Ovary (tissue), 10 donors: ENCODE measurements at places on chromosomes 1 and 21.

DNA sequence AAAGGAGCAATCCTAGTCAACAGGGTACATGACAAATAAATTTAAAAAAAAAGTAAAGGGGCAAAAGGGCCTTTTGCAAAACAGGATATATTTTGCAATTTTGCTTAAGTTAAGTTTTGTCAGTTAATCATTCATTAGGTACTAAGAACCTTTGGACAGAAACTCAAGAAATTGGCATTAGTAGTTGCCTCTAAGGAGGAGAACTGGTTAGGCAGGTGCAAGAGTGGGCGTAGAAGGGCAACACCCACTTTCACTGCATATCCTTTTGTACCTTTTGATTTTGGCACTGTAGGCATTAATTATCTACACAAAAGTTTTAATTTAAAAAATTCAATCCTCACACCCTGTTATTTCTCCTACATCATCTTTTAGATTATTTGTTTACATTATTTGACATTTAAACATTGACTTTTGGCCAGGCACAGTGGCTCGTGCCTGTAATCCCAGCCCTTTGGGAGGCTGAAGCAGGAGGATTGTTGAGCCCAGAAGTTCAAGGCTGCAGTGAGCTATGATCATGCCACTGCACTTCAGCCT is 4.3 kb downstream of the DDAH1 start:
- peaks cover 3% of the 10 kb centered on the region for H3K4me1 ChIP-seq
- no peak overlapping the region for H3K27ac ChIP-seq
- DNase-seq, result no peak
- no peaks in the 10 kb centered on the region for H3K27me3 ChIP-seq
- H3K36me3 ChIP-seq, result no peaks in the 10 kb centered on the region

- no peaks in the 10 kb centered on the region for H3K36me3 ChIP-seq
- H3K27me3 ChIP-seq, result no peaks in the 10 kb centered on the region
- H3K4me1 ChIP-seq, result peaks cover 5% of the 10 kb centered on the region
These were observed 4.0 kb downstream of the ARHGEF19 start for GRCh38 chr1:16208270-16208987.

- H3K36me3 ChIP-seq, result no peaks in the 10 kb centered on the region
- H3K27ac ChIP-seq, result no peak overlapping the region
- H3K4me1 ChIP-seq, result no peaks in the 10 kb centered on the region
- no peaks in the 10 kb centered on the region for H3K27me3 ChIP-seq
These were observed 61.1 kb downstream of the HNRNPR start for GRCh38 chr1:23282957-23283356.

GRCh38 chr1:55896210-55896609 is 681.0 kb upstream of the USP24 start:
- H3K4me1 ChIP-seq, result no peaks in the 10 kb centered on the region
- no peaks in the 10 kb centered on the region for H3K36me3 ChIP-seq
- H3K27ac ChIP-seq, result no peak overlapping the region
- no peak for DNase-seq

DNA sequence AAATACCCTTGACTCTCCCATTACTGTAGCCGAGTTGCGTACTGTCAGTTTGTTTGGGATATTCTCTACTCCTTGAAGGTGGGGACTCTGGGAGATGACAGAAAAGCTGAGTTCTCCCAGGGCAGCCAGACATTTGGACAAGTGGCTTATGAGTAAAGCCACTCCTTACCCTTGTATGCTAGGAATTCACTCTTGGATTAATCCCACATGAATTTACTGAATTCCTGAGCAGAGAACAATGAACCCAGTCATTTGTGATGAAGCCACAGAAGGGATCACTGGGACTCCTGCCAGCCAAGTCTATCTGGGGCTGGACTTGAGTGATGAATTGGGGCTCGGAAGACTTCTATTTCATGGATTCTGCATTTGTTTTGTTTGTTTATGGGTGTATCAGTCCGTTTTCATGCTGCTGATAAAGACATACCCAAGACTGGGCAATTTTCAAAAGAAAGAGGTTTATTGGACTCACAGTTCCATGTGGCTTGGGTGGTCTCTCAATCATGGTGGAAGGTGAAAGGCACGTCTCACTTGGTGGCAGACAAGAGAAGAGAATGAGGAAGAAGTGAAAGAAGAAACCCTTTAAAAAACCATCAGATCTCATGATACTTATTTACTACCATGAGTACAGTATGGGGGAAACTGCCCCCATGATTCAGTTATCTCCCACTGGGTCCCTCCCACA is 25.1 kb downstream of the C1orf116 start:
- DNase-seq, result no peak
- no peaks in the 10 kb centered on the region for H3K27me3 ChIP-seq
- no peaks in the 10 kb centered on the region for H3K4me1 ChIP-seq
- no peak overlapping the region for H3K4me3 ChIP-seq
- H3K36me3 ChIP-seq, result no peaks in the 10 kb centered on the region

GRCh38 chr1:79204779-79205479 is 198.4 kb upstream of the ADGRL4 start:
- no peaks in the 10 kb centered on the region for H3K27me3 ChIP-seq
- no peak overlapping the region for H3K27ac ChIP-seq
- H3K36me3 ChIP-seq, result no peaks in the 10 kb centered on the region
- H3K4me1 ChIP-seq, result no peaks in the 10 kb centered on the region
- H3K4me3 ChIP-seq, result no peak overlapping the region

DNA sequence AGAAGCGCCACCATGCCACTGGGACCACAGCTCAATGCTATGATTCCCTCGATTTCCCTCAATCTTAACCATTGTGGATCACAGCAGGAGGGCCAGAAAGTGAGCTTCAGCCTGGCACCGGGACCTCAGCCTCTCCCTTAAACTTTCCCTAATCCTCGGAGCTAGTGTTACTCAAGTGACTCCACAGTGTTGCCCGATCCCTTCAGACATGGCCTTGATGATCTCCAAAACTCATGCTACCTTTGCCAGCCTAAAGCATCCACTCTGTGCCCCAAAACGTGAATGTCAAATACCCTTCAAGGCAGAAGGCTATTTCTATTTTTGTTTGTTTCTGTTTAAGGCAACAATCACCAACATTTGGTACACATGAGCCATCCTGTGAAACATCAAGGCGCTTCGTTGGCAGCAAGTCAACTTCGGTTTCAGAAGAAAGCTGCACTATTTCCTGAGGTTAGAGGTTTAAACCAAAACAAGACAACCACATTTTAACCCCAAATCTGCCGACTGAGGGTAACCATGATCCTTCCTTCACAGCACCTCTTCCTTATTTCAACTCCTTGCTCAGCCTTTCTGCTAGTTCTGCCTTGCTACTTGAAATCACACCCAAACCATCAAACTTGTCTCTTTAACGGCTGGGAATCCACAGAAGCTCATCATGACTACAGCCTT is 94.4 kb upstream of the KRTAP19-8 start:
- no peak overlapping the region for H3K27ac ChIP-seq
- H3K4me3 ChIP-seq, result no peak overlapping the region
- H3K27me3 ChIP-seq, result no peaks in the 10 kb centered on the region
- no peaks in the 10 kb centered on the region for H3K36me3 ChIP-seq
- no peak for DNase-seq

DNA sequence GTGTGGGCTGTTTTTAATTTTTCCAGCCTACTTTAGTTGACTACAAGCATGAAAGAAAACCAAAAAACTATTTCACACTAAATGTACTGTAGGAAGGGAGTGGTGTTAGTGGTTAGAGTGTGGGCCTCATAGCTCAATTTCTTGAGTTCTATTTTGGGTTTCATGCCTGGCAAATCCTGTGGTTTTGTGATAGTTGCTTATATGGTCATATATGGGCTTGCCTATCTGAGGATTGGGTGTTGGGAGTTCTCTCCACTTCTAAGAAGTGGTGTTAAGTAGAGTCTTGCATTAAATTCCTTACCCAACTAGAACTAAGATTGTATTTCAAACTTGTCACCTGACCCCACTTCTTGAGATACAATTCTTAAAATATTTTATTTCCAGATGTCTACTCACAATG is 37.8 kb upstream of the COL11A1 start:
- H3K27me3 ChIP-seq, result no peaks in the 10 kb centered on the region
- no peak overlapping the region for H3K4me3 ChIP-seq
- DNase-seq, result no peak
- no peak overlapping the region for H3K27ac ChIP-seq
- H3K36me3 ChIP-seq, result no peaks in the 10 kb centered on the region
- H3K4me1 ChIP-seq, result no peaks in the 10 kb centered on the region

GRCh38 chr1:231951374-231951773 is 324.8 kb downstream of the DISC1 start:
- no peak overlapping the region for H3K4me3 ChIP-seq
- H3K27me3 ChIP-seq, result no peaks in the 10 kb centered on the region
- peaks cover 6% of the 10 kb centered on the region for H3K4me1 ChIP-seq
- DNase-seq, result no peak
- H3K36me3 ChIP-seq, result no peaks in the 10 kb centered on the region

DNA sequence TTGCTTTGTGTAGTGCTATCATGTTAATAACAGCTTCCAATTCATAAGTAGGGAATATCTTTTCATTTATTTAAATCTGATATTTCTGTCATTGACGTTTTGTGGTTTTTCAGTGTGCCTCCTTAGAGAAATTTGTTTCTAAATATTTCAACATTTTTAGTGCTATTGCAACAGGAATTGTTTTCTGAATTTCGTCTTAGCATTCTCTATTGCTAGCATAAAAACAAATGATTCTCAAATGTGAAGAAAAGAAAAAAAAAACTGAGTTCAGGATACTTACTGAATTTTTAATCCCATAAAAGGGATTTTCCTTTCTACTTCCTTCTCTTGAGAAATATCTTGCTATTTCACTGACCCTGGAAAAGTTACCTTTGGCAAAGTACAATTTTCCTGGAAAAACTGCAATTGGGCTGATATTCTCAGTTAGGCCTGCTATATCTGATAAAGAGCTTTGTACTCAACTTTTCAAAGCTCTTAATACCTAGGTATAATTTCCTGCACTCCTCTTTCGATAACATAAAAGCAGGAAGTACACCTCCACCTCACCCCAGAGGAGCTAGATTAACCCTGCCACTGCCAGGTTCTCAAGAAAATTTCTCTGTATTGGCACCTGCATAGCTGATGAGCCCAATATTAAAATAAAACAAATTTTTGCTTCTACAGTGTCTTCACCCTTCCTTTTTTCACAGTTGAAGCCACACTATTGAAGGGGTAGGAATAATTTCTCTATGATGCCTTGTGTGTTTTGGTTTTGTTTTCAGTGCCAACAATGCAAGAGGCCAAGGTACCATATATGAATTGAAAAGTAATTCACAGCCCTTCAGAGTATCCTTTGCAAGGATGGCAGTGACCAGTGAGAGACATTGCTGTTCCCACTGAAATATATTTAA is 35.6 kb downstream of the PTPN14 start:
- peaks cover 4% of the 10 kb centered on the region for H3K4me1 ChIP-seq
- no peaks in the 10 kb centered on the region for H3K27me3 ChIP-seq
- no peak overlapping the region for H3K4me3 ChIP-seq

GRCh38 chr1:206883876-206884275 is 13.4 kb upstream of the IL24 start:
- H3K36me3 ChIP-seq, result no peaks in the 10 kb centered on the region
- no peaks in the 10 kb centered on the region for H3K27me3 ChIP-seq
- no peak for DNase-seq
- H3K4me1 ChIP-seq, result no peaks in the 10 kb centered on the region
- H3K27ac ChIP-seq, result no peak overlapping the region
- H3K4me3 ChIP-seq, result no peak overlapping the region

DNA sequence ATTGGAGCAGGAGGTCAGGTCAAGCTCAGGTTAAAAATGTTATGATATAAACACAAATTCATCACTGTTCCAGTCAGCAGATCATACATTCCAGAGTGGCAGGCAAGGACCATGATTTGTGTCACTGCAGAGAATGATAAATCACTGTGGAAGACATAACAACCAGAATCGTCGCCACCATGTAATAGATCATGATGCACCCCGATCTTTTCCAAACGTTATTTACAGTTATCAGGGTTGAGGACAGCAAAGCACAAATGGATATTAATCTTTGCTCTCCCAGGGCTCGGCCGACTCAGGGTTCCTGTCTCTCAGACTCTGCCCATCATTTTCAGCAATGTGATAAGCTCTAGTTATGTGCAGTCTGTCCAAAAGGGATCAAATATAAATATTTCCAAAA is 122.7 kb downstream of the ZBTB18 start:
- no peaks in the 10 kb centered on the region for H3K4me1 ChIP-seq
- DNase-seq, result no peak
- no peaks in the 10 kb centered on the region for H3K27me3 ChIP-seq
- H3K4me3 ChIP-seq, result no peak overlapping the region

DNA sequence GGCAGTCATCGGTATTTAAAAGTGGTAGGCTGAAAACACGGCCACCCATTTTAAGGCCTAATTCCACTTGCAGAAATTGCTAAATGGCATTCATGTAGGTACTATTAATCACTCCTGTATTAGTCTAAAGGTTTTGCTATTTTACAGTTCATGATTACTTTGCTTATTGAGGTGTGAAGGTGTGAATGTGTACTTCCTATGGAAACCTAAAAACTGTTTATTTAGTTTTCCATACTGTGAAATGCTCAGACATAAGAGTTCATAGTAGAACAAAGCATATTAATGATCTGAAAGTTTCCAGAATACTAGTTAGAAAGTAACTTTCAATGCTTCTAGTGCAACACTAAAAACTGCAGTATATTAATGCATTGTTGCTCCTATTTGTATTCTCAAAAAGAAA is 69.8 kb downstream of the ITGB3BP start:
- H3K27me3 ChIP-seq, result no peaks in the 10 kb centered on the region
- no peak for DNase-seq
- H3K36me3 ChIP-seq, result no peaks in the 10 kb centered on the region
- H3K4me3 ChIP-seq, result no peak overlapping the region
- no peak overlapping the region for H3K27ac ChIP-seq

DNA sequence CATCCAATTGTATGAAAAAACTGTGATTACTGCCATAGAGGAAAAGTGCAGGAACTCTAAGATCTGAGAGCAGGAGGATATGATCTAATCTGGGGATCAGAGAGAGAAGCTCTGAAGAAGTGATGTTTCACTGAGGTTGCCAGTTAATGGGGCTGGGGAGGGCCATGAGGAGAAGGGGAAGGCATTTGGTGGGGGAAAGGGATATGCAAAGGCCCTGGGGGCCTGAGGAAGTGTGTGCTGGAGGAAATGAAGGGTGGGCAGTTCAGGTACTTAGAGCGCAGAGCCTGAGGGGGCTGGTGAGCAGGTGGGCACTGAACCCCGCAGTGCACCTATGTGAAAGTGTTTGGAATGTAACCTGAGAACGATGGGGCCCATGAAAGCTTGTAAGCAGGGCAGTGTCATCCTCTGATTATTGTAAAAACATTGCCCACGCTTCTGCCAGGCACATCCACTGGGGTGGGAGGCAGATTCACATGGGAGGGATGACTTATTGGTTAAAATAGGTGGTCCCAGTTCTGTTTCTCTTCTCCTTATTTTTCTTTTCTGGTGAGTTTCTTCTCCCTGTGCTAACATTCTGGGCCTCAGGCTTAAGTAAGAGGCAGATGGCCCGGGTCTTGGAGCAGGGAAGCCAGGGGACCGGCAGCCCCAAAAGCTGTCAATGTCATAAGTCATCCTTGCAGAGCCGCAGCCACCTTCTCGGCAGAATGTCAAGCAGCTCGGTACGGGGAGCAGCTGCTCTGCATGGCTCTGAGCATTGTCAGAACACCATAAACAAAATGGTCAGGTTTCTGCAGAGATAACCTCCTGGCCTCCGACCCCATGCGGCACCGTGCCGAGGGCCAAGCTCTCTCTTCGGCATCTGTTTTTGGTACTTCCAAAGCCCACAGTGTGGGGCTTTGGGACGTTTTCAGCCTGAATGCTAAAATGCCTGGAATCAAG is 492.0 kb upstream of the VAMP3 start:
- DNase-seq, result no peak
- H3K36me3 ChIP-seq, result no peaks in the 10 kb centered on the region
- H3K4me1 ChIP-seq, result peaks cover 3% of the 10 kb centered on the region
- no peak overlapping the region for H3K27ac ChIP-seq
- no peaks in the 10 kb centered on the region for H3K27me3 ChIP-seq

- DNase-seq, result peak; percentile 52
- H3K4me1 ChIP-seq, result peaks cover 3% of the 10 kb centered on the region
- H3K27ac ChIP-seq, result no peak overlapping the region
- H3K36me3 ChIP-seq, result no peaks in the 10 kb centered on the region
- H3K4me3 ChIP-seq, result no peak overlapping the region
These were observed 208.3 kb upstream of the RUNX1 start for GRCh38 chr21:35257413-35257812.
